ENCODE measurements at places on chromosomes 1 and 21.

DNA sequence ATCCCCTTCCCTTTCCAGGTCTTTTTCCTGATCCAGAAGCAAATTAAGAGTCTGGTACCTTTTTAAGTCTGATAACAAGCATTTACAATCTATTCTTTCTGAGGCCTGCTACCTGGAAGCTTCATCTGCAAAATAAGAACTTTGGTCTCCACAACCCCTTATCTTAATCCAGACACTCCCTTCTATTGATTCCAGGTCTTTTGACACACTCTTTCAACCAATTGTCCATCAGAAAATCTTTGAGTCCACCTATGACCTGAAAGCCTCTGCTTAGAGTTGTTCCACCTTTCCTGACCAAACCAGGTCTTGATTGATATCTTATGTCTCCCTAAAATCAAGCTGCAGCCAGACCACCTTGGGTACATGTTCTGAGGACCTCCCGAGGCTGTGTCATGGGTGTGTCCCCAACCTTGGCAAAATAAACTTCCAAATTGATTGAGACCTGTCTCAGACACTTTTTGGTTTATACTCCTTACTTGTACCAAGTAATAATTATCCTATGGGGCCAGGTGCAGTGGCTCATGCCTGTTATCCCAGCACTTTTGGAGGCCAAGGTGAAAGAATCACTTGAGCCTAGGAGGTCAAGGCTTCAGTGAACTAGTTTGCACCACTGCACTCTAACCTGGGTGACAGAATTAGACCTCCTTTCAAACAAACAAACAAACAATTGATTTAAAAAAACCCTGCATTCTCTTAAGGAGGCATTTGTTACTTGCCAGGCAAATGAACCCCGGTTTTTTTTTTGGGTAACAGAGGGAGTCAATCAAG, 126.1 kb downstream of the MAP3K21 start:
- DNase-seq: no peak

- no peak for DNase-seq
Observed at GRCh38 chr1:222061711-222062359, 319.9 kb upstream of the DUSP10 start.

DNA sequence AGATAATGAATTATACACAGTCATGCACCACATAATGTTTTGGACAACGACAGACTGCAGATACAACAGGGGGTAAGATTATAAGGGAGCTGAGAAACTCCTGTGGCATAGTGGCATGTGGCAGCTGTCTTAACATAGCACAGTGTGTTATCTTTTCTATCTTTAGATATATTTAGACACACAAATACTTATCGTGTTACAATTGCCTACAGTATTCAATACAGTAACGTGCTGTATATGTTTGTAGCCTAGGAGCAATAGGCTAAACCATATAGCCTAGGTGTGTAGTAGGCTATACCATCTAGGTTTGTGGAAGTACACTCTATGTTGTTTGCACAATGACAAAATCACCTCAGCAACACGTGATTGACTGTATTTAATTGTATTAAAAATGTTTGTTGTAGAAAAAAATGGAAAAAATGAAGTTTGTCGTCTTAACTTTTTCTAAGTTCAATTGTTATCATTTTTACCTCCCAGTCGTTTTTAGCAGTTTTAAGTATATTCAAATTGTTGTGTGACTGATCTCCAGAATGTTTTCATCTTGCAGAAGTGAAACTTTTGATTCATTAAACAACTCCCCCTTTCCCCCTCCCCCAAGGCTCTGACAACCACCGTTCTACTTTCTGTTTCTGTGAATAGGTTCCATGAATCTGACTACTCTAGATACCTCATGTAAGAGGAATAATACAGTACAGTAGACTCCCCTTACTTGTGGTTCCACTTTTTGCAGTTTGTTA, 351.0 kb upstream of the B3GALT2 start:
- DNase-seq: no peak

- DNase-seq: no peak
Observed at GRCh38 chr1:239612379-239612778, 226.0 kb downstream of the CHRM3 start.

DNA sequence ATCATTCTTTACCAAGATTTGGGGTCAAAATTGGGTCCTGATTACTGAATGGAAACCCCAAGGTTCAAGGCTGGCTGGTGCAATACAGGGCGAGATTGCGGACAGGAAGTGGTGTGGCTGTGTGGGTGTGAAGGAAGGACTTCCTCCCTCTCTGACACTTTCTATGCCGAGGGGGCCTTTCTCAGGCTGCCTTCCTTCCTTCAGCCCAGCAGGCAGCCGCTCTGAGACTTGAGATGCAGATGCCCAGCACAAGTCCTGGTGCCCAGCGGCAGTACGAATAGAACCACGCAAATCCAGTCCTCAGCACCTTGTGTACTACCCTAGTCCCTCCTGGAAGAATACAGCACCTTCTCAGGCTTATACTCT, 16.3 kb downstream of the BATF3 start:
- DNase-seq: no peak

DNA sequence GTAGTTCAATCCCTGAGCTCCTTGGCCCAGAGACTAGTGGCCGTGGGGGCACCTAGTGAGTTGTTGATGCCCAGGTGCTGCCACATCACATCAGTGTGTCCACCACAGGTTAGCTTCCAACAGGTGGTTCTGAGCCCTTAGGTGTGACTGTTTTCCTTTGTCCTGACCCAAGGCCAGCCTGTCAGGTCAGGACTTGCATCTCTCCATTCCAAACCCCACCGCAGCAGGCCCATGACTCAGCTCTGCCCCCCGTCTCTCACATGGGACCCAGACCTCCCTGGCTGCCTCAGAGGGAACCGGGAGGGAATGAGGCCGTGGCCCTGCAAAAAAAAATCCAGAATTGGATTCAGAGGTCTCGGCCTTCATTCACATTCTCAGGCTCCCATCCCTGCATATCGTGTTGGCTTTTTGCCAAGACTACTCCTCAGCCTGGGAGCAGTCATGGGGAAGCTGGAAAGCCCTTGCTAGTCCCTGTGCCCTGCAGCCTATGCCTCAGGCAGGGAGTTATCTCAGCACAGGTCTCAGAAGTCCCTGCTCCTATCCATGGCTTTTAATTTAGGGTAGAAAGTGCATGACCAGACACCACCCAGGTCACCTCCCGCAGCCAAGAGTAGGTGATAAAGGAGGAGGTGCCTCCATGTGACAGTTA, 7.2 kb downstream of the INAVA start:
- DNase-seq: no peak

DNA sequence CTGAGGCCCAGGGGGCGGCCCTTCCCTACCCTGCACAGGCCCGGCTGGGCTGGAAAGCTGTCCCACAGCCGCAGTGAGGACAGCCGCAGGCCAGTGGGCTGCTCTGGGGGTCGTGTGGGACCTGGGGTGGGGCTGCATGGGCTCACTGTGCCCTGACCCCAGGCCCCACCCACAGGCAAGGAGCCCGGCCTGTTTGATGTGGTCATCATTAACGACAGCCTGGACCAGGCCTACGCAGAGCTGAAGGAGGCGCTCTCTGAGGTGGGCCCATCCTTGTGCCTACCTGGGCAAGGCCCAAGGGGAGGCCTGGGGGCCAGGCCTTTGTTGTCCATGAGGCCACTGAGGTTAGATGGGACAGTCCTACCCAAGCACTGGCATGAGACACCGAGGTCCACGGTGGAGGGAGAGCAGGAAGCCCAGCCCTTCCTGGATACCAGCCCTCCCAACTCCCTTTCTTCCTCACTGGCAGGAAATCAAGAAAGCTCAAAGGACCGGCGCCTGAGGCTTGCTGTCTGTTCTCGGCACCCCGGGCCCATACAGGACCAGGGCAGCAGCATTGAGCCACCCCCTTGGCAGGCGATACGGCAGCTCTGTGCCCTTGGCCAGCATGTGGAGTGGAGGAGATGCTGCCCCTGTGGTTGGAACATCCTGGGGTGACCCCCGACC, 1.4 kb upstream of the GJC2 start:
- no peak for DNase-seq

DNA sequence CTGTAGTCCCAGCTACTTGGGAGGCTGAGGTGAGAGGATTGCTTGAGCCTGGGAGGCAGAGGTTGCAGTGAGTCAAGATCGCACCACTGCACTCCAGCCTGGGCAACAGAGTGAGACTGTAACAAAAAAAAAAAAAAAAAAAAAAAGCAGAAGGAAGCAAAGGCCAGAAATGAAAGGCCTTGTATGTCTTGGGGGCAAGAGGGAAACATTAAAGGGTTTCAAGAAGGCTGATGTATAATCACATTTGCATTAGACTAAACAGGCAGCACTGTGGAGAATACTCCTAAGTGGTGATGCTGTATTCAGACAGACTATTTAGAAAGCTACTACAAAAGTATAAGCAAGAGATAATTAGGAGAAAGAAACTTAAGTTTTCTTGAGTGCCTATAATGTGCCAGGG, 10.4 kb downstream of the ANP32E start:
- no peak for DNase-seq

- DNase-seq: peak; percentile 21
Observed at GRCh38 chr1:154583773-154584172, 16.2 kb downstream of the CHRNB2 start.

- no peak for DNase-seq
Observed at GRCh38 chr1:64363616-64364015, 106.3 kb upstream of the CACHD1 start.

DNA sequence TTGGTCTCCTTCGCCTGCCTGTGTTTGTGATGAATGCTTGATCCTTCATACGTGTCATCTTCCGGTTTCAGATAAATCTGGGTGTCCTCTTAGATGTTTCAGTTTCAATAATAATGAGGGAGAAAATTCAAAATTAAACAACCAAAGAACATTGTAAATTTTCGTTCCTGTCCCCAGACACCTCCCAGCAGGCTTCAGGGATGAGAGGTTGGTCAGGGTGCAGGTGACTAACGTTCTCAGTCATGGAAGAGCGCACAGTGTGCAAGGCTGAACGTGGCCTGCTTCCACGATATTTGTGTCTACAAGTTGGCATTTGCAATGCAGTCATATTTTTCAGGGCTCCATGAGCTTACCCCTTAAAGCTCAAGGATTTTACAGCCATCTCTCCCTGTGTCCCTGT, 147.1 kb upstream of the ARHGEF16 start:
- no peak for DNase-seq

GRCh38 chr1:203463469-203464062, 12.0 kb upstream of the PRELP start:
- DNase-seq: no peak

DNA sequence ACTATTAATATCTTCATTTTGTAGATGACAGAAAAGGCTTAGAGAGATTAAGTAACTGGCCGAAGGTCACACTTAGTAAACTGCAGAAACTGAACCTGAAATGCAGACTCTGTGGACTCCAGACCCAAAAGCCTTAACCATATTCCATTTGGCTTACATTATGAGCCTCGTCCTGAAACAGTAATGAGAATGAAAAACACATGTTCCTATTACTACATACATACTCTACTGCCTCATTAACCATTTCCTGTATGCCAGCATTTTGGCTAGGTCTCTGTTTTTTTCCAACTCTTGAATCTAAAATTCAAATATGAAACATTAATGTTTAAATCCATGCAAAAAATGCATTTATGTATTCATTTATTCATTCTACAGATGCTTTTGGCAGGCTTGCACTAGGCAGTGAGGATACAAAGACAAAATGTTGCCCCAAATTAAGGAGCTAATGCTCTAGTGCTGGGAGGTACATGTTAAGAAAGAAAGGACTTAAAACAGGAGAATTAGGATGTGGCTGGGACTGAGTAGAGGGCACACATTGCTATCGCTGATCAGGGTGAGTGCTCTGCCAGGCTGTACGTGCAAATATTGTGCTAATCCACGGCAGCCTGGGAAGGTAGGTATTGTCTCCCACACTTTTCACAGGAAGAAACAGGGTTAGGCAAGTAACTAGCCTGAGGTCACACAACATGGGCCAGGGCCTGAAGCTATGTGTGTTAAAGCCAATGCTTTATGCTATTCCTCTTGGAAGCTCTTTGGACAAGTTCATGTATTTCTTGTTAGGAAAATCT, 14.0 kb downstream of the DEGS1 start:
- peak; percentile 9 for DNase-seq

DNA sequence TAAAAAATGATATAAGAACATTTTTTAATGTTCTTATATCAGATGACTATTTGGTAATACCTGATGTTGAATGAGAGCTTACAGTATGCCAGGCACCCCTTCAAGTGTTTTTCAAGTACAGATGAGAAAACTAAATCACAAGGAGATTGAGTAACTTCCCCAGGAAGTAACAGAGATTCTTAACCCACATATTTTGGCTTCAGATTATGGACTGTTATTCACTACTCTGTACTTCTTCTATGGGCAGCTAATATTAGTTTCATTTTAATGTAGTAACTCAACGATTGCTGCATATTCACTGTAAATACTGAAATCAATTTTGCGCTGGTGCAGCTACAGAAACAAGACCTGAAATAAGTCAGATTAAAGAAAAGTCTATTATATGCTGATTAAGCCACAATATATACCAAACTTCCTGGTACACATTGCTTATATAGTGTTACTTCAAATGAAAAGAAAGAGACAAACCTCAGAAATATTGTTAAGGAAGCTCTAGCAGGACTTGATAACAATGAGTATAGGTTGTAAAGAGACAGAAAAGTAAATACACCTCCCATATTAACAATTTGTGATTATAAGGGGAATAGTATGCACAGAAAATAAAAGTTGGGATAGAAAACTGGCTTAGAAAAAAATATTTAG, 19.7 kb downstream of the DPYD start:
- peak; percentile 77 for DNase-seq

DNA sequence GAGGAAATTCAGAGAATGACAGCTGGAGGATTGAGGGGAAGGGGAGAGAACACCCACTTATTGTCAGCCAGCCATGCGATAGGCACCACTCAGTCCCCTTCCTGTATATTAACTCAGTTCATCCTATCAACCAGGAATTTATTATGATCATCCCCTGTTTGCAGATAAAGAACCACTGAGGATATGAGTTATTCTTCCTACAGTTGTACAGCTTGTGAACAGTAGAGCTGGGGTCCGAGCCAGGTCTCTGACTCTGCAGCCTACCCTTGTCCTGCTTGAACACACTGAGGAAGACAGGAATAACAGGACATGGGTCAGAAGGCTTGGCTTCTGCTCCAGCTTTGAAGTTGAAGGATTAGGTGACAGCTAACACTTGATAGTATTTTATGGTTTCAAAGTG, 42.0 kb upstream of the SCMH1 start:
- DNase-seq: no peak

- DNase-seq: no peak
Observed at GRCh38 chr1:119893238-119893791, 3.0 kb downstream of the ADAM30 start.

GRCh38 chr21:44271558-44272283, 10.0 kb upstream of the DNMT3L start:
- no peak for DNase-seq

GRCh38 chr1:151509350-151510019, 1.7 kb upstream of the CGN start:
- DNase-seq: no peak

GRCh38 chr21:35035116-35035515, 14.0 kb downstream of the RUNX1 start:
- DNase-seq: no peak

GRCh38 chr1:1398677-1399186, 403 bp downstream of the CCNL2 start:
- no peak for DNase-seq

- DNase-seq: no peak
Observed at GRCh38 chr21:22174746-22175145, 1176.5 kb downstream of the NCAM2 start.
